Stimulated activated CD8-positive, alpha-beta memory T cell treated with anti-CD3 and anti-CD28 coated beads, Interleukin-4, amount 100 ng/mL, for 1 hour (primary cell): ENCODE measurements at places on chromosomes 13 and 19.

DNA sequence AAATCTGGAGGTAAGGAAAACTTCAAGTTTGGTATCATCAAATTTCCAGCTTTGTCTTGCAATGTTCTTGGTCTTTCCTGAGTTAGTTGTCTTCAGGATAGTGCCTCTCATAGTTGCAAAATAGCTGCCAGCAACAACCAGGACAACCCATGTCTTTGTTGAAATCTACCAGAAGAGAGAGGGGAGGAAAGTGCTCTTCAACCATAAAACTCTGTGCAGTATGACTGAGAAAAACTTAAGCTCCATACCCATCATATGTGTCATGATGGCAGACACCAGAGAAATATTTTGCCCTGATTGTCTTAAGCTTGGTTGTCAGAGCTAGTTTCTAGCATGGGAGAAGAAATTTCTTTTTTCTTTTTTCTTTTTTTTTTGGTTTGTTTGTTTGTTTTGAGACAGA, 103.3 kb downstream of the SPRY2 start:
- no peak for DNase-seq

GRCh38 chr13:75302071-75302698, 179.8 kb downstream of the TBC1D4 start:
- DNase-seq: no peak

- no peak for DNase-seq
Observed at GRCh38 chr13:111327730-111328573, 7.5 kb downstream of the TEX29 start.

- no peak for DNase-seq
Observed at GRCh38 chr13:100610391-100611347, 22.1 kb upstream of the GGACT start.

- DNase-seq: no peak
Observed at GRCh38 chr19:19997656-19998268, 41.5 kb downstream of the ZNF682 start.

GRCh38 chr13:74715718-74716117, 581.5 kb upstream of the KLF12 start:
- no peak for DNase-seq

DNA sequence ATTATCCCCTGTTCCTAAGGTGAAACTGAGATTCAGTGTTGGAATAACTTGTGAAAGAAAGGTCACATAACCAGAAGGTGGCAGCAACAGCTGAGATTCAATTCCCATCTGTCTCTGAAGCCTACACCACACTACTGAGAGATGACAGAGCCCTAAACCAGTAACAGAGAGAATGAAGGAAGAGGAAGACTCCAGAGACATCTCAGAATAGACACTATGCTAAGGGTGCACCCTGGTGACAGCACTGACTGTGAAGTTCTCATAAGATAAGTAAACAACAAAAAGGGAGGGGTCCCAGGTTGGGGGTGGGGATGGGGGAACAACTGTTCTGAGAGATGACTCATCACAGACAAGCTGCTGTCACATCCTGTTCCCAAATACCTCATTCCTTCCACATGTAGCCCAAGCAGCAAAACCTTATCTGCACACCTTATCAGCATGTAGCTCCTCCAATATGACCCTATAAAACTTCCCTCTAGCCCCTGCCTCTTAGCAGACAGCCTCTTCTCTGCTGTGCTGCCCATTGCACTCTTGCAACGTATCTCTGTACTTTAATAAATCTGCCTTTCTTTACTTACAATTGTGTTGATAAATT, 46.5 kb downstream of the UTP14C start:
- no peak for DNase-seq

GRCh38 chr19:32168606-32169005, 176.8 kb upstream of the ZNF507 start:
- no peak for DNase-seq

DNA sequence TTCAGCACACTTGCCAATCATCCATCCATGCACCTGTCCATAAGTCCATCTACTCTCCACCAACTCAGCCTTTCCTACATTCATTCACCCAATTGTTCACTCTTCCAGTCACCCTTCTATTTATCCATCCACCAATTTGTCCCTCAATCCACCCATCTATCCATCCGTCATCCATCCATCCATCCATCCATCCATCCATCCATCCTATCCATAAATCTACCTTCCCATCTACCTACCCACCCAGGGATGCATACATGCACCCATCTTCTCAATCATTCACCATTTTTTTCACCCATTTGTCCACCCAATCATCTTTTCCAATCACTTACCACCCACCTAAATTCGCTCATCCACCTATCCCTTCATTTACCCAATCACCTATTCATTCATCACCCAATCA, 14.6 kb upstream of the CEACAM20 start:
- DNase-seq: no peak

DNA sequence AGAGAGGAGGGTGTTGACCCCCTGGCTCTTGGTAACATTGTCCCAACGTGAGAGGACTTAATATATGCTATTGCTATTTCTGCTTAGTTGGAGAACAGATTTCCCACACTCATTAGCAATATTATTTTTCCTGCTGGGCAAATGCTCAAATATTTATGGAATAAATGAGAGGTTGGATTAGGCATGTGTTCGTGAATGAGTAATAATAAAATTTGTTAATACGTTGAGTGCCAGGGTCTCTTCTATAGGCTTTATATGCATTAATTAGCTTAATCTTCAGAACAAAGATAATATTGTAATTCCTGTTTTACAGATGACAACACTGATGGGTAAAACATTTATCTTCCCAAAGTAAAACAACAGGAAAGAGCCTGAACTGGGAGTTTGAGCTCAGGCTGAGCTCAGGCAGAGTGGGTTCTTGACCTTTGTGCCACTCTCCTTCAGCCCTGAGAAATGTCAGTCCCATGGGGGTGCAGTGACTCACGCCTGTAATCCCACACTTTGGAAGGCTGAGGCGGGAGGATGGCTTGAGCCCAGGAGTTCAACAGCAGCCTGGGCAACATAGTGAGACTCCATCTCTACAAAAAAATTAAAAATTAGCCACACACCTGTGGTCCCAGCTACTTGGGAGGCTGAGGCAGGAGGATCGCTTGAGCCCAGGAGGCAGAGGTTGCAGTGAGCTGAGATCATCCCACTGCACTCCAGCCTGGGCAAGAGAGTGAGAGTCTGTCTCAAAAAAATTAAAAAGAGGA, 1.2 kb downstream of the ZNF233 start:
- no peak for DNase-seq

- DNase-seq: no peak
Observed at GRCh38 chr19:34576292-34576691, 94.7 kb downstream of the WTIP start.

GRCh38 chr13:73618275-73618865, 515.8 kb downstream of the KLF12 start:
- no peak for DNase-seq

- peak; percentile 83 for DNase-seq
Observed at GRCh38 chr19:17996826-17997316, 11.1 kb upstream of the ARRDC2 start.

DNA sequence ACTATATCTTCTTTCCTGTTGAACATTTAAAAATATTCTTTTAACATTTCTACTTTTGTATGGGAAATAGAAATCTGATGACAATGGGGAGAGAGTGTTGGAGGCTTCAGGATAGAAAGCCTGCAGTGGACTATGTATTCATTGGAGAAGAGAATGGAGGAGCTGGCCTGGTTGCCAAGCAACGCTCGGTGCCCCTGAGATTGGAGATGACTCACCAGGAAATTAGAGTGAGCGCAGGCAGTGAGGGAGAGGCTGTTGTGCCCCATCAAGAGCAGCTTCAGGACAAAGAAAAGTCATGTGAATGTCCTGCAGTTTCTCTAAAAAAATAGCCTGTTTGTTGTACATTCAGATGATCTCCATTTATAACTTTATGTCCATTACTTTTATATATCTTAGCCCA, 48.7 kb upstream of the ZNF835 start:
- no peak for DNase-seq

- no peak for DNase-seq
Observed at GRCh38 chr13:95607366-95607765, 37.1 kb downstream of the DZIP1 start.

- no peak for DNase-seq
Observed at GRCh38 chr13:99388334-99388923, 81.2 kb upstream of the GPR183 start.

DNA sequence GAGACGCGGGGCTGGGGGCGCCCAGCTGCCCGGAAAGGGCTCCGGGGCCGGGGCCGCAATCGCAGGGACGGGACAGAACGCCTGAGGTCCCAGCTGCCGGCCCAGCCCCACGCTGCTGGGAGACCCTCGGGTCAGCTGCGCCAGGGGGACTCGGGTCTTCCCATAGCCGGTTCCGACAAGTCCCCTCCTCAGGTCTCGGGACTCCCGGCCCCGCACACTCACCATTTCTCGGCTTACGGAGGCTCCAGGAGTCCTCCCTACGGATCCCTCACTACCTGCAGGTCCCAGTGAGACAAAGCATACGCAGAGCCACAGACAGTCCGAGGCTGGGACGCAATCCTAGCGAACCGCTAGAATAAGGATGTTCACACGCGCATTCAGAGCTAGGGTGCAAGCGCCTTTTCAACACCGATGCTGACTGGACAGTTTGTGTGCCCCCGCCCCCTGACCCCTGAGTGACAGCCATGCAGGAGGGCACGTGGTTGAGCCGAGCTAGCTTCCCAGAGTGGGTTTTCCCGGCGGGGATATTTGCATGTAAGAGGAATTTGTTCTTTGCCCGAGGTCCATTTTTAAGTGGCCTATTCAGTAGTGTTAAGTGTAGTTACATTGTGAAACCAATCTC, 13.6 kb downstream of the ZNF490 start:
- no peak for DNase-seq

DNA sequence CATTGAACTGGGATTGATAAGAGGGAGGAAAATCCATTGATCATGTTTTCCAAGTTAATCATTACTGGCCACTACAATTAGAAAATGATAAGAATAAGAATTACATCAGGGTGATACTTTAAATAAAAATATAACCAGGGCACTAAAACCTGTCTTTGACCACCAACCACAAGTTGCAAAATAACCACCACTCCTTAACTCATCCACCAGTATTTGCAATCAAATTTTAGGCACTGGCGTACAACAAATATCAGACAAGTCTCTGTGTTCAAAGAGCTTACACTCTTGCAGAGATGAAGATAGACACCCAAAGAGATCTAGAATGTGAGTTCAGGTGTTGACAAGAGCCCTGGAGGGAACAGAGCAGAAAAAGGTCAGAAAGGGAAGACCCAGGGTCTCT, 514 bp downstream of the CEACAM3 start:
- no peak for DNase-seq

- DNase-seq: no peak
Observed at GRCh38 chr19:5635427-5635826, 12.5 kb downstream of the SAFB start.

- DNase-seq: no peak
Observed at GRCh38 chr13:41543664-41544300, 86.4 kb downstream of the RGCC start.

DNA sequence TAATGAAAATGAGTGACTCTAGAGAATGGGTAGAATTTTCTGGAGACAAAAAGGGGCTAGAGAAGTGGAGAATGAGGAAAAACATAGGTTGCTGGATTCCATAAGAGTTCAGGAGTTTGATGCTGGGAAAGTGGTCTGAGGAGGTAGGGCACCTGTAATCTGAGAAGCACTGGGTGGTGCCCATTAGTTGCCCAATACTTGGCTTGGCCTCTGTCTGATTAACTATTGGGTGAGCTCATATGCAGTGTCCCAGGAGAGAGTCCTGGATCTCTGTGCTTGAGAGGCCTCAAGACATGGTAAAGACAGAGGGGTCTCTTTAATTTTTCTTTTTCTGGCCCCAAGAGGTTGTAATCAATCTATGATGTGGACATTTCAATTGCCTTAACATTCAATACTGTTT, 390.1 kb downstream of the TDRD3 start:
- no peak for DNase-seq

- DNase-seq: peak; percentile 84
Observed at GRCh38 chr19:2610637-2611482, 91.6 kb downstream of the GNG7 start.

- DNase-seq: peak; percentile 87
Observed at GRCh38 chr19:52942386-52943133, 19.3 kb upstream of the ZNF888 start.

DNA sequence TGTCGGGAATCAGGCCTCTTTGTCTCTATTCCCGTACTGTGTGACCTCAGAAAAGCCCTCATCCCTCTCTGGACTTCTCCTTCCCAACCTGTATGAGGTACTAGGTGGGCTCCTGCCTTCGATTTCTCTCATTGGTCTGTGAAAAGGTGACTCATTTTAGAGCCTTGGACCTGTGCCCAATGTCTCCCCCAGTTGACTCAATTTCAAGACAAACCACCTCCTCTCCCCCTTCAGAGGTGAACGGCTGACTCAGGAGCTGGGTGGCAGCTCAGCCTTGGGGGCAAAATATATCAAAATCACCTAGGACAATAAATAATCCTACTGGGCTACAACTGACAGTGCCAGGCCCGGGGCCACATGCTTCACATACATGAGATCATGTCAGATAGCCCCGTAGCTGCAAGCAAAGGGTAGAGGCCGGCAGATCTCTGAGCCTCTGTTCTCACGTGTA, 630 bp downstream of the COQ8B start:
- DNase-seq: peak; percentile 60

GRCh38 chr13:28282451-28282850, 144.1 kb downstream of the PAN3 start:
- DNase-seq: no peak

GRCh38 chr19:55489711-55490477, 1.7 kb downstream of the SSC5D start:
- no peak for DNase-seq

GRCh38 chr19:19535311-19536191, 2.5 kb upstream of the CILP2 start:
- DNase-seq: no peak

DNA sequence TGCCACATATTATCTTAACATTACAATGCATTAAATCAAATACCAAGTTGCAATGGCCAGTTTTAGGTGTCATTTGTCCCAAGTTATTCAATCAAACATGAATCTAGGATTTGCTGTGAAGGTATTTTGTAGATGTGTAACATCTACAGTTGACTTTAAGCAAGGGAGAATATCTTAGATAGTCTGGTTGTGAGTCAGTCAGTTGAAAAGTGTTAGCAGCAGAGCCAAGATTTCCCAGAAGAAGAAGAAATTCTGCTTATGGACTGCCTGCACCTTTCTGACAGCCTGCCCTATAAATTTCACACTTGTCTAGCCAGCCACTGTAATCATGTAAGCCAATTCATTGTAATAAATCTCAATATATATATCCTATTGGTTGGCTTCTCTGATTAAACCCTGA, 41.3 kb upstream of the INTS6 start:
- no peak for DNase-seq

DNA sequence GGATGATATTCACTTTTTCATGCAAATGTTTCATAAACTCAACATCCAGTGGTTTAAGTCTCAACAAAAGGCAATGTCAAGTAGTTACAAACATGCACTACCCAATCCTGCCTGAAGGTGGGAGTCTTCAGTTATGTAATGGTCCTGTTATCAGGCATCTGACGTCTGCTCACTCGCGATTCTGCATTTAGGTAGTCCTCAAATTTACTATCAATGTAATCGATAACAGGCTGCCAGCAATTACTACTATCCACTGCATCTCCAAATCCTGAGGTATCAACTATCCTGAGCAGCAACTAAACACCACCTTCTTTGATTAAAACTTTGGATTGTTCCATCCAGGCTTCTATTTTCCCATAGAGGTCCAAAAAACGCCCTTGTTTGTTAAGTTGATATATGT, 51.2 kb downstream of the NLRP12 start:
- peak; percentile 2 for DNase-seq

- no peak for DNase-seq
Observed at GRCh38 chr19:873561-874041, 14.1 kb downstream of the CFD start.
